HCT116 (cell line): ENCODE measurements at places on chromosomes 13 and 19. TPM values are rescaled to one million over a fixed set of nuclear protein-coding genes. Genes with fewer than 3 reads are reported as not detected.

DNA sequence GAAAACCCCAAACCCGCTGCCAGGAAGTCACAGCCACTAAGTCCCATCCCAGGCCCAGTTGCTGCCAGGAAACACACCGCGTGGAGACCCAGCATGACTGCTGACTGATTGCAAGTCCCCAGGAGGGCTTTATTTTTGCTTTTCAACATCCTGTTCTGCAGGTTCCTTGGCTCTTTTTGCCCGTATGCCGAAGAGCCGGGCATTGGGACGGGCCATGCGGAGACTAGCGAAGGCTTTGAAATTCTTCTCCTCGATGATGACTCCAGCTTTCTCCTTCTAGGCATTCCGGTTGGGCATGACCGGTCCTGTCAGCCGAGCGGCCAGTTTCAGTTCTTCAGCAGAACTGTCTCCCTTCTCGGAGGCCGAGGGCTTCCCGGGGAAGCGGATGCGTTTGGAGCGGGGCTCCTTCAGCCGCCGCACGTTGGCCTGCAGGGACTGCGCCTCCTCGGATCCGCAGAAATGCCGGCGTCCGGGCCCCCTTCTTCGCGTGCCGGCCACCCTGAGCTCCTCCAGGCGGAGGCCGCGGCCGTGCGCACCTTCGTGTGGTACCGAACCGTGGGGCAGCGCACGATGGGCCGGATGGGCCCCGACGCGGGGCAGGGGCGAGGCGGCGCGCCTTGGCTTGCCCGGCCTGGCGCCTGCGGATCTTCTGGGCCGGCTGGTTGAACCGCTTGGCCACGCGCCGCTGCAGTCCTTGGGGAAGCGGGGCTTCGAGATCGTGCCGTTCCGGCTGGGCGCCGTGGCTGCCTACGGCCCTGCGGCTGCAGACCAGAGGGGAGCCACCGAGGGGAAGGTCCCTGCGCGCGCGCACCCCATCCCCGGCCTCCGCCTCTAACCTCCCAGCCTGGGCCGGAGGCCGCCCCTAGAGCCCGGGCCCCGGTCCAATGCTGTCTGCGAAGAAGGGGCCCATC, 15.2 kb downstream of the ZSCAN5C start:
- no peak for DNase-seq

Gene CRB3
- total RNA-seq = 40.5 TPM

DNA sequence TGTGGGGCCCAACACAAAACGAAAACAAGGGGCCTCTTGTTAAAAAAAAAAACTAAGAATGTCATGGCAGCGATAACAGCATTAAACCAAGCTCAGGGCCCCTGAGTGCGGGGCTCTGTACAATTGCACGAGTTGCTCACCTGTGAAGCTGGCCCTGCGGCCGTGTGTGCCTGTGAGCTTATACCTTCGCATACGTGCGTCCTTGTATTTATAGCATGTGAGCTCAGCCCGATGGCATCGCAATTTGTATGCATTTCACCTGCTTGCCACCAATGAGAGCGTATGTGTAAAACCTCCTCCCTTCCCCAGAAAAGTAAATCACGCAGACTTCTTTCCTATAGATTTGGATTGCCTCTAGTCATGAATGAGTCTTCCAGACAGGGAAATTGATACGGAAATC, 17.1 kb downstream of the HNRNPM start:
- DNase-seq = no peak

Gene ZNF442
- total RNA-seq = not detected

GRCh38 chr13:32476021-32476731, 48.2 kb upstream of the N4BP2L1 start:
- DNase-seq = no peak

DNA sequence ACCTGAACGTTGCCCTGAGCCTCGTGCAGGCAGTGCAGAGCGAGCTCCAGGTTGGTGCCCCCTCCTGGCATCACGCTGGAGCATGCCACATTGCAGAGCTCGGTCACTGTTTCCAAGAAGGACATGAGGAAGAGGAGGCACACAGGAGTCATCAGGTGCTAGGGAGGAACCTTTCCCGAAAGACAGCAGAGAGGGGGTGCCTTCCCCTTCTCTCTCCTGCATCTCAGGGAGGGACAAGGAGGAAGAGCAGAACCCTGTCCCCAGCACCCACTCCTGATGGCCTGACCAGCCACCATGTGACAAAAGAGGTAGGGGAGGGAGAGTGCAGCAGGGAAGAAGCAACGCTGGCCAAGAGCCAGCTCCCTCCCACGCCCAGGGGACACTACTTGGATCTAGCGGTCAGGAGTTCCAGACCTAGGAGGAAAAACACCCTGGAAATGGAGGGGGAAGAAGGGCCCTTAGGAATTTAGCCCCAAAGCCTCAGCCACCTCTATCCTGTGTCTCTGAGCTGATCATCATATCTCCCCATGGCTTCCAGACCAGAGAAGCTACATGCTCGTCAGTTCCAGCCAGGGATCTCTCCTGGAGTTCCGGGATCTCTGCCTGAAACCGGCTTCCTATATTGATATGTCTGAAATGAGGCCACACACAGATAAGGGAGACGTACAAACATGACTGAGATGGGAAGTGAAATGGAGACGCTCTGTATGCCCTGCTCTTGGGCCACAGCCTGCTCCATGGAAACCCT, 17.0 kb upstream of the NAPA start:
- DNase-seq = no peak

Gene DAND5
- 0.25 TPM for total RNA-seq

- DNase-seq = no peak
Observed at GRCh38 chr13:34258646-34259386, 440.9 kb downstream of the RFC3 start.

DNA sequence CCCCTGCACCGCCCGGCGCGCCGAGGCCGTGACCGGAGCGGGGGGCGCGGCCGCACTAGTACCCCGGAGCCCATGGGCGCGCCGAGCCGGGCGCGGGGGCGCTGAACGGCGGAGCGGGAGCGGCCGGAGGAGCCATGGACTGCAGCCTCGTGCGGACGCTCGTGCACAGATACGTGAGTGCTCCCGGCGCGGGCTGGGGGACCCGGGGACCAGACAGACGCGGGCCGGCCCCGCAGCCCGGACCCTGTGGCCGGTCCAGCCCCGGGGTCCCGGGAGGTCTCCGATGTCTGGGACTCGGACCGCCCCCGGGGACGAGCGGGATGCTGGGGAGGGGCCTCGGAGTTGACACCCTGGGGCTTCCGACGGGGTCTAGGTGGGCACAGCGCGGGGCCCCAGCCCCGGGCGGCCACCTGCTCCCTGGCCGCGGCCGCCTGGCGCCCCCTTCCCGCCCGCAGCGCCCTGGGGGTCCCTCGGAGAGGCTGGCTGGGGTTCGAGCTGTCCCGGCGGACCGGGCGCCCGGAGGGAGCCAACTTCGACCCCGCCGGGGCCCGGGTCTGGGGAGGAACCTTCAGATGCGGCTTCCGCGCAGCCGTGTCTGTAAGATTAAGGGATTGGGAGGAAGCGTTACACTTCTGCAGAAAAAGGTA, 568 bp downstream of the ATP11A start:
- no peak for DNase-seq

Gene PLK5
- not detected for total RNA-seq

DNA sequence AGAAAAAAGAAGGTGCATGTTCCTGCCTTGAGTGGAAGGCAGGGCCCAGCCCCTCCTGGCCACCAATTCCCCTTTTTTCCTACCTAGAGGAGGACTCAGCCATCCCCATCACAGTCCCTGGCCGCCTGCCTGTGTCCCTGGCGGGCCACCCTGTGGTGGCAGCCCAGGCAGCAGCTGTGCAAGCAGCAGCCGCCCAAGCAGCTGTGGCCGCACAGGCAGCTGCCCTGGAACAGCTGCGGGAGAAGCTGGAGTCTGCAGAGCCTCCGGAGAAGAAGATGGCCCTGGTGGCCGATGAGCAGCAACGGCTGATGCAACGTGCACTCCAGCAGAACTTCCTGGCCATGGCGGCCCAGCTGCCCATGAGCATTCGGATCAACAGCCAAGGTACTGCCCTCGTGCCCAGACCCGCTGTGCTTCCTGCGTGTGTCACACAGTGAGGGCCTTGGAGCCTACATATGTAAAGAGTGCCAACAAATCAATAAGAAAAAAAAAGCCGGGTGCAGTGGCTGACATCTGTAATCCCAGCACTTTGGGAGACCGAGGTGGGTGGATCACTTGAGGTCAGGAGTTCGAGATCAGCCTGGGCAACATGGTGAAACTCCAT, 17.6 kb upstream of the WDR18 start:
- no peak for DNase-seq

- DNase-seq = no peak
Observed at GRCh38 chr13:21825186-21825585, 154.3 kb downstream of the FGF9 start.

Gene SLC25A41
- total RNA-seq = 0.93 TPM

DNA sequence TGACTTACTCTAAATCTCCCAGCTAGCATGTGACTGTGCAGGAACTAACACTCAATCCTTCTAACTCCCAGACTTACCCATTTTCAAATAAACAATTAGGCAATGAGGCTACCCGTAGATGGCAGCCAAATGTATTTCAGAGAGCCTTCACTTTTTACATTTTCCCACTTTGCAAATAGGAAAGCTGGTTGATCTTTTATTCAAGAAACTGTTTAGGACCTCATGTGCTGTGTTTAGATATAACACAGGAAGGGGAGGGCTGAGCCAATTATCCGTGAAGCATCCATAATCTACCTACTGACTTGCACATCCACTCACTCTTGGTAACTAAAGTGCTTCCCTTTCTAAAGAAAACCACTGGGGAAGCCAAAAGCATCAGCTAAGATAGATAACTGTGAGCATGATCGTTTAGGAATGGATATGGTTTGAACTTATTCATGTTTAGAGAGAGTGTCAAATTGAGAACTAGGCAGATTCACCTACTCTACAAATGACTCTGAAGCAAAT, 33.4 kb downstream of the MBNL2 start:
- DNase-seq = no peak

DNA sequence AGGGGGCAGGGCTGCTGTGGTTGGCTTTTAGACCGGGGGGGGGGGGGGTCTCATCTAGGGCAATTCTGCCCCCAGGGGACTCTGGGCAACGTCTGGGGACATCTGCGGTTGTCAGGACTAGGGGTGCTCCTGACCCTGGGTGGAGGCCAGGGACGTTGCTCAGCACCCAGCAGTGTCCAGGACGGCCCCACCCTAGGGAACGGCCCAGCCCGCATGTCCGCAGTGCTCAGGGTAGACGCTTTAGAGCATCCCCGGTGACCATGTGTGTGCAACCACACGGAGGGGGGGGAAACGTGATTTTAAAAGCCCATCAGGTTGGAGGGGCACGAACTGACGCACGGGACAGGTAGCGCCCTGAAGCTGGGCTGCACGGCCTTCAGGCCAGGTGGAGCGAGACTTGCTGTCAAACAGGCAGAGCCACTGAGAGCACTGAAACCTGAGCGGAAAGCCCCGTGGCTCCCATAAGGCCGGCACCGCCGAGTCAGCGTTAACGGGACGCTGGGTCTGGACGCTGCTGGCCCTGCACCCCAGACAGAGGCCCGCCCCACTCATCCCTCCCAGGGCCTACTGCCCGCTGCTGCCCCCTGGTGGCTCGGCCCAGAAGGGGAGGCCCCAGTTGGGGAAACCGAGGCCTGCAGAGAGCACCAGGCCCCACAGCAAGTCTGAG, 8.3 kb downstream of the CACTIN start:
- no peak for DNase-seq

DNA sequence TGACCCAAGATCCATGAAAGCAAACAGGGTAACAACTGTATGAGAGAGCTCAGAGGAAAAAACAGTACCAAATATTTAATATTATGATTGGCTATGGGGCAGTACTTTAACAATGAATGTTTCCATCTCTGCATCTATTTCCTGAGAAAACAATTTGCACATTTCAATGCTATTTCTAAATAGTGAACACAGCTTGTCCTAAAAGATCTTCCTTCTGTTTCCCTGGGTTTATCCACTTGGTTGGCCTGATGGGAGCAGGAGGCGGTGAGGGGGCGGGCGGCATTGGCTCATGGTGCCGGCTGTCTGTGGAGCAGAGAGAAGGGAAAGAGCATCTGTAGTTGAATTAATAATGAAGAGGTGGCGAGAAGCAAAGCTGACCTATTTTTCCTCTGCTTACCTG, 291.4 kb downstream of the DCLK1 start:
- no peak for DNase-seq

DNA sequence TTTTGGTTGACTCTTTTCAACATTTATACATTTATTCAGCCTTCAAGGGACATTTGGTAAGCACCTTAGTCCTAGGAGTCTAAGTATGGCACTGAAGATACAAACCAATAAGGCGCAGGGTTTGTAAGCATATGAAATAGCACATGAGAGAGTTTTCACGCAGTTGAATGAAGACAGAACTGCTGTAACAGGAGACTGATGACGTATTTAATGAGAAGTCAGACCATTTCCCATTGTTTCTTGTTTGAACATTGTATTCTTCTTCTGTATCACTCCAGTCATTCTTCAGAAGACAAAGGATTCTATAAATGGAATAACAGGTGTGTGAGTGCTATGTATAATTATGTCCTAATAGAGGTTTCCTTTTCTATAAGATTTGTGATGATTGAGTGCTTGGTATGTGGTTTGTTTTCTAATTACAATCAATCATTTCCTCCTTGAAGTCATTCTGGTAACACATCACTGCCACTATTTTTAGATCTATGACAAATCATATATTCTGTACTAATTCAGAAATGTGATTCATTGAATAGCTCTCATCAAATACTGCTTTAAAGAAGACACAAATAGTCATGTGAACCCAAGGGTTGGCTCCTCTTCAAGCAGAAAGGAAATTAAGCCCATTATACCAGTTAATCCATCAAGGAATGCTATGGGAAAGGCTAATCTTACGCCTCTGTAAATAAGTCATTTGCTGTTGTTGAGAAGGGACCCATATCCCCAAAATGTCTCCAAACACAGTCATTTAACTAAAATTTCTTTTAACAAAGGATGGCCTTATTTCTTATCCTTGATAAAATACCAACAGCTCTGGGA, 222.8 kb upstream of the NBEA start:
- DNase-seq = no peak

Gene NOVA2
- total RNA-seq = 2.5 TPM

DNA sequence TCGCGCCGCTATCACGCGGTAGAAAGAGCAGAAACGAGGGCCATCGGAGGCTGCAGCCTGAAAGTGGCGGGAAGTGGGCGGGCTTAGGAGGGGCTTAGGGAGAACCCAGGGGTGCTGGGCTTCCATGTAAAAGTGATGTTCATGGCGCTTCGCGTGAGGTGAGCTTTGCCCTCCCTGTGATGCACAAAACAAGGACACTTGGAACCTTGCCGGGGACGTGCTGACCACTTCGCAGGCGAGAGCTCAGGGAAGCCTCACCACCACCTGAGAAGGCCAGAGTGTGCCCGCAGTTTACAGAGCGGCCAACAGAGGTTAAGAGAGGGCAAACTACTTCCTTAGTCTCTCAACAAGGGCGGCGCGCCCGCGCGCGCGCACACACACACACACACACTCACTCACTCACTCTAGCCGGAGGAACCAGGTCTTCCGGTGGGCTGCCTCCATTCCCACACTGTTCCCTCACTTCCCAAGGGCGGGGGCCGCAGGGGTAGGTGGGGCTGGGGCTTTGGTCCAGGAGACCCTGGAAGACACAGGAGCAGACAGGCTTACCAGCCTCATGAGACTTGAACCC, 651 bp downstream of the GAPDHS start:
- no peak for DNase-seq
